Calu3 (cell line): ENCODE measurements at places on chromosomes 1 and 21. TPM values are rescaled to one million over a fixed set of nuclear protein-coding genes. Genes with fewer than 3 reads are reported as not detected.

ANKRD45 gene
- not detected in 2 replicates for total RNA-seq

RNPC3 gene
- 15.7 and 21.0 TPM in 2 replicates for total RNA-seq

OR2T2 gene
- total RNA-seq, result not detected in 2 replicates

SPRR5 gene
- total RNA-seq, result not detected in 2 replicates

AGT gene
- total RNA-seq, result 27.5 and 49.6 TPM in 2 replicates

TNFSF4 gene
- total RNA-seq, result 0.15 and 0.31 TPM in 2 replicates

FAM72A gene
- 17.5 and 18.3 TPM in 2 replicates for total RNA-seq

LRRC41 gene
- total RNA-seq, result 47.5 and 48.8 TPM in 2 replicates

RAB7B gene
- 1.1 and 1.3 TPM in 2 replicates for total RNA-seq

ESRRG gene
- 0.76 and 1.3 TPM in 2 replicates for total RNA-seq

GRCh38 chr1:84757301-84757700 lies 67.0 kb upstream of the SSX2IP start:
- DNase-seq, result no peak

DNA sequence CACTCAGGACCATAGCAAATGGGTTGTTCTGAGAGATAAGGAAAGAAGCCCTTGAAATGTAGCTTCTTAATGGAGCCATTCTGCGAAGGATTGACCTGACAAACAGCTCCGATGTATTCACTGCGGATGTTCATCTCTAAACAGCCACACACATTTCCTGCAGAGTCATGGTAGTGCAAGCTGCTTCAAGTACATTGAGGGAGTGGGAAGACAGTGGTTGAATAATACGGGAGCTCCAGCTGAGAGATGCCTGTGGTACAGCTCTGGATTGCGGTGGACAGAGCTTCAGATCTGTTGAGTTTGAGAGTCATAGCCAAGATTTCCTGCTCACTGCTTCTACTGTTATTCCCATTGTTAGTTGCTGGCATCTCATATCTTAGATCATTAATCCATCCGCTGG lies 86.6 kb downstream of the ZBTB18 start:
- no peak for DNase-seq

DNA sequence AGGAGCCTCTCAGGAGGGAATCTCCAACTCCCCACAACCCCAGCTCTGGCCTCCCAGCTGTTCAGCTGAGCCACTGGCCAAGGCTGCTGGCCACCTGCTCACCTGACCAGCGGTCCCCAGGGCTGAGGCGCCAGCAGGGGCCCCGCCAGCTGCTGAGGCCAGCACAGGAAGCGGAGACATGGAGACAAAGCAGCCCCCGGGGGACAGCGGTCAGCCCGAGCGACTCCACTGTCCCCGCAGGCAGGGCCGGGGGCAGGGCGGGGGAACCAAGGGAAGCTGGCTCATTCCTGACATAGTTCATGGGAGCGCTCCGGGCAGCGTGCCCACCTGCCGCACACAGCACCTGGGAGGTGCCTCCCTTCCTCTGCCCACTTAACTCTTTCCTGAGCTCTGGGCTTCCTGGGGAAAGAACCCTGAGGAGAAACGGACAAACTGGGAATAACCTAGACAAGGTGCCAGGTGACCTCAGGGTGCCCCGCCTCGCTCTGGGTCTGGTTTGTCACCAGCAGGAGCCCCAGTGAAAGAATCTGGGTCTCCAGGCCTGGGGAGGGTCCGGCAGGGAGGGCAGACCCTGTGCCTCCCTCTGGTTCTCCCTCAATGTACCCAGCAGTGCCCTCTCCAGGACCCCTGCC lies 10.7 kb downstream of the EPHA2 start:
- DNase-seq, result peak; percentile 92

GRCh38 chr21:46122237-46122671 lies 24.3 kb downstream of the COL6A2 start:
- DNase-seq, result no peak

- DNase-seq, result no peak
Measured at GRCh38 chr1:237138551-237138950, 96.6 kb downstream of the RYR2 start.

DNA sequence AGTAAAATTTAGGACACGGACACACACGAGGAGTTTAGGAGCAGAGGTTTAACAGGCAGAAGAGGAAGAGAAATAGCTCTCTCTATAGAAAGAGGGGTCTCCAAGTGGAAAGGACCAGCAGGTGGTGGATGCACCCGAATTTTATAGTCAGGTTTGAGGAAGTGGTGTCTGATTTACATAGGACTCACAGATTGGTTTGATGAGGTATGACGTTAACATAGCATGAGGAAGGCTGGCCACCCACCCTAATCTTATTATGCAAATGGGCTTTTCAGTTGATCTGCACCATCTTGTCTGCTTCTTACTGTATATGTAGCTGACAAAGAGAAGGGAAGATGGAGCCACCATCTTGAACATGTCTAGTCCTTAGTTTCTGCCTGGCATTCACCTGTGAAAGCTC lies 52.5 kb upstream of the RGS2 start:
- no peak for DNase-seq

DNA sequence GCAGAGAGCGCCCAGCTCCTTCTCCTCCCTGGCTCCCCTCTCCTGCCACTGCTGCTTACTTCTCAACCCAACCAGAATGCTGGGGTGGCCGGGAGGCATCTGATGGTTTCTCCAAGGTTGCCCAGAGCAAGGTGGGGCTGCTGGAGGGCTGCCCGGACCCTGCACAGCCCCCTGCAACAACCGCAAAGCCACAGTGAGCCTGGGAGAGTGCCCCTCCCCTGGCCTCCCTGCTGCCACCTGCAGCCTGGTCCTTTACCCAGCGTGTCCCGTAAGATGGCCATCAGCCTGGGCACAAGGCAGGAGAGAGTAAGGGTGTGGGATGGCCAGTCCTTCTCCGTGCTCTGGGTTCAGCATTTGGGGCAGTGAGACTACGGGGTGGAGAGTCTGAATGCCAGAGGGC lies 17.0 kb downstream of the MX2 start:
- no peak for DNase-seq

- no peak for DNase-seq
Measured at GRCh38 chr1:28591708-28592320, at the start of gene RAB42. RAB42 (plus strand) TSS chr1:28592265; CDS start chr1:28592512, 247 bp downstream.

DNA sequence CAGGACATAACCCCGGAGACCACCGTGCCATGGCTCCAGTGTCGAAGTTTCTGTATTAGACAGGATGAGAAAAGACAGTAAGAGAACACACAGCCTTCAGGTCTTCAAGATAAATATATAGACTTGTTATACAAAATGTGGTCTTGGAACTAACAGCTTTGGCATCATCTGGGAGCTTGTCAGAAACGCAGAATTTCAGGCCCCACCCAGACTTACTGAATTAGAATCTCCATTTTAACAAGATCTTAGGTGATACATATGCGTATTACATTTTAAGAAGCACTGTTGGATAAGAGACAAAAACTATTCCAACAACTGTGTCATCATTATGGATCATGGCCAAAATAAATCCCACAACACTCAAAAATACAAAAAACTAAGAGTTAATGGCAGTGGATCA lies 239.3 kb downstream of the ASTN1 start:
- no peak for DNase-seq

DNA sequence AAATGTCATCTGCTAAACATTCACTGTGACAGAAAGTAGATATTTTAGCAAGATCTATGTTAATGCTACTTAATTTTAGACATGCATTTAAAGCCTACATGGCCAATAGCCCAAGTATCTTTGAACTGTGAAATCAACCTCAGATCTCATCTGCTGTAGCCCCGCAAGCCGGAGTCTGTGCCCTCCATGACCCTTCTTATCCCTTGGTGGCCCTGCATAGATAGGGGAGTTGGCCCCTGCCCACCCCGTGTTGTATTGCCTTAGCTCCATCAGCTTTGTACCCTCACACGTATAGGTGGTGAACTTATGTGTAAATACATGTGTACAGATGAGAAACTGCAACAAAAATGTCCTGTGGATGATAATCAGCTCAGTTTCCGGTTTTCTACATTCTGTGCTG lies 18.5 kb downstream of the ATP5PO start:
- DNase-seq, result no peak

GRCh38 chr21:26686278-26686677 lies 113.2 kb upstream of the CYYR1 start:
- peak; percentile 37 for DNase-seq

- no peak for DNase-seq
Measured at GRCh38 chr21:45613881-45614280, 29.6 kb upstream of the PCBP3 start.

DNA sequence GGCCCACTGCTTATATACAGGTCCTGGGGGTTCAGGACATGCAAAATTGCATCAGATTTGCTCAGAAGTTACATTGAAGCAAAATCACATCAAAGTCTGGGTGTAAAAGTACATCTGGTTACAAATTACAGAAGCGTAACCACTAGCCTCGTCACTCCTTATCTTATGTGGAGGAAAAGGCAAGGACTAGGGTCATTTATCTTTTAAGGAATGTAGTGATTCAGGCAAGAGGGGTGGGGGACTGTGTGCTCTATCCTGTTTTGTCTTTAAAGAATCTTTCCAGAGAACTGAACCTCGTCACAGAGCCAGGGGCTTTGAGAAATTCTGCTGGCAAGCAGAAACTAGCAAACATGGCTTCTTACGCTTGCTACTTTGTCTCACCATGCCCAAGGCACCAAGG lies 61.1 kb upstream of the RAB4A start:
- DNase-seq, result no peak

DNA sequence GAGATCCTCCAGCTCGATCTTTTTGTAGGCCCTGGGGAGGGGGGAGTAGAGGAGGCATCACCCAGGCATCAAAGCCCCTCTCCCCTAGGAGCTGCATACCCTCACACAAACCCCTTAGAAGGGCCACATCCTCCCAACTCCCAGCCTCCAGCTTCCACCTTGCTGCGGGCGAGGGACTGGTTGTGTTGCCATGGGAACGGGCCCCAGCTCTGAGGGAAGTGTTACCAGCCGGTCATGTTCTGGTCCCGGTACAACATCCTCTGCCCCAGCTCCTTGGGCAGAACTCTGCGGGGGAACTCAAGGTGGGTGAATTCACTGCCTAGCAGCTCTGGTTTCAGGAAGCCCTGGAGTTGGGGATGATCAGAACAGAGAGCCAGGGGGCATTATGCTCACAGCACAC lies 4.1 kb downstream of the PPM1J start:
- no peak for DNase-seq

DNA sequence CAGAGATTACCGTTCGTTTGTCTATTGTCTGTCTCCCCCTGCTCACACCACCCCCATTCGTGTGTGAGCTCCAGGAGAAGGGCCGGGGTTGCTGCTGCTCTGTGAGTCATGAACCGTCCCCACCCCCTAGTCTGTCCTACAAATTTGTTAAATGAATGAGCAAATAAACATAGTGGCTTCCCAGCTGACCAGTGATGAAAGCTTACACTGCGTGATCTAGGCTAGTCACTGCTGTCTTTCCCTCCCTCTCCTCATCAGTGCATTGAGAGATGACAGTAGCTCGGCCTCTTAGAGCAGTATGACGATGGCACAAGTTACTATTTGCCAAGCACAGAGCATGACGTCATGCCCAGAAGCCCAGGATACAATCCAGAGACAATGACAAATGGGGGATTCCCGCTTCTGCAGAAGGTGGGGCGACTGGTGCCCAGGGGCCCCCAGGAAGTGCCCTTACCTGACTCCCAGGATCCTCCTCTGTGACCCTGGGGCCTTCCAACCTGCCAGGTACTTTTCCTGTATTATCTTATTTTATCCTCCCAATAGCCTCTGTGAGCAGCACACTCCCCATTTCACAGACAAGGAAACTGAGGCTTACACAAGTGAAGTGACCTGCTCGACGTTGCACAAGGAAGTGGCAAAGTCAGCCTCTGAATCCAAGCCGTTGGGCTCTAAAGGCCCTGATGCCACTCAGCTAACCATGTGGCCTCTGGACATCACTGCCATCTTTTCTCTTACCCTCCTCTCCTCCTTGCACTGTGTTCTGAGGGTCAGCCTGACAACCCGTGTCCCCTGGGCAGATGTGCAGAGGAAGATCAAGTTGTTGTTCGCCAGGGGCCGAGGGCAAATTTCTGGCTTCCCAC lies 8.6 kb upstream of the EPHA2 start:
- DNase-seq, result peak; percentile 76

- DNase-seq, result no peak
Measured at GRCh38 chr1:228652116-228652515, 83.2 kb upstream of the RHOU start.

- no peak for DNase-seq
Measured at GRCh38 chr1:92931691-92932090, 29.6 kb downstream of the DIPK1A start.

DNA sequence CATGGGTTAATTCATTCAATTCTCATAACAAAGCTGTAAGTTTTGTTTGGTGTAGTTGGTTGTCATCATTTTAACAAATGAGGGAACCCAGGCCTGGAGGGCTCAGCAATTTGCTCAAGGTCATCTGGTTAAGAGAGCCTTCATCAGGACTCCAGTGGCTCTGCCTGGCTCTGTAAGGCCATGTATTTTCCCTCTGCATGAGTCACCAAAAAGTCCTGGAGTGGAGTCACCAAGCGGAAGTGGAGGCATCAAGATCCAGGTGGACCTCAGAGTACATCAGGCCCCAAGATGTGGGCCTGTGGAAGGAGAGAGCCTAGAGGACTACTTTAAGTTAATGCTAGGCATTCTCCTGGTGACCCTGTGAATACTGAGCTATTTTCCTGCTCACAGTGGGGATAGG lies 30.0 kb upstream of the RBM15 start:
- DNase-seq, result no peak
